ENCODE measurements at places on chromosomes 6 and 20. TPM values are rescaled to one million over a fixed set of nuclear protein-coding genes. Genes with fewer than 3 reads are reported as not detected.

ARFGEF3 gene
- total RNA-seq: 2.5 TPM

ADISSP gene
- total RNA-seq: 10.7 TPM

KCNK16 gene
- not detected for total RNA-seq

TRIM40 gene
- total RNA-seq: not detected

HRH3 gene
- not detected for total RNA-seq

EYA4 gene
- 26.9 TPM for total RNA-seq

SERPINB6 gene
- total RNA-seq: 209 TPM

TCF21 gene
- 3.9 TPM for total RNA-seq

BEND6 gene
- total RNA-seq: 1.8 TPM

OR2H1 gene
- not detected for total RNA-seq

C20orf141 gene
- not detected for total RNA-seq

PTPRT gene
- total RNA-seq: 0.30 TPM

DNA sequence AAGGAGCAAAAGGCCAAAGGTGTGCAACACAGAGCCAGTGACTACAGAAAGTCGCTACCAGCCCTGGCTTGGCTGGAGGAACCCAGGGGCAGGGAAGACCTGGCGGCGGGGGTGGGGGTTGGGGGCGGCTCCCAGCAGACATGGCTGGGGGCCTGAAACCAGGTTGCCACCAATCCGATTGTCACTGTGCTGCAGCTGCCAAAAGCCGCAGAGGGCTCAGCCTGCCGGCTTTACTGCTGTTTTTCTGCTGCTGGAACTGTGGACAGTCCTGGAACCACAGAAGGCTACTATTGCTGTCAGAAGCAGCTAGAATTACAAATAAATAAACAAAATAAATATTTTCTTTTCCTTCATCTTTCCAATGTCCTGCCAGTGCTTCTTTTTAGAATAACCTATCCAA lies 25.7 kb upstream of the OGFRL1 start:
- no peaks in the 10 kb centered on the region for H3K36me3 ChIP-seq
- no peak overlapping the region for H3K4me3 ChIP-seq
- H3K27me3 ChIP-seq: no peaks in the 10 kb centered on the region
- DNase-seq: no peak
- H3K4me1 ChIP-seq: peaks cover 4% of the 10 kb centered on the region

DNA sequence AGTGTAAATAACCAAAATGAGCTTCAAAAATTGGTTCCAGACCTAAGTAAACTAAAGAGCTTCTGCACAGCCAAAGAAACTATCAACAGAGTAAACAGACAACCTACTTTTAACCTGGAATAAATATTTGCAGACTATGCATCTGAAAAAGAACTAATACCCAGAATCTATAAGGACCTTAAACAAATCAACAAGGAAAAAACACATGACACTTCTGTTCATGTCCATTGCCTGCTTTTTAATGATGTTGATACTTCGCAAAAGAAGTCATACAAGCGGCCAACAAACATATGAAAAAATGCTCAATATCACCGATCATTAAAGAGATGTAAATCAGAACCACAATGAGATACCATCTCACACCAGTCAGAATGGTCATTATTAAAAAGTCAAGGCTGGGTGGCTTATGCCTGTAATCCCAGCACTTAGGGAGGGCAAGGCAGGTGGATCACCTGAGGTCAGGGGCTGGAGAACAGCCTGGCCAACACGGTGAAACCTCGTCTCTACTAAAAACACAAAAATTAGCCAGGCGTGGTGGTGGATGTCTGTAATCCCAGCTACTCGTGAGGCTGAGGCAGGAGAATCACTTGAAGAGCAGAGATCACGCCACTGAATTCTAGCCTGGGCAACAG lies 42.5 kb upstream of the DST start:
- no peaks in the 10 kb centered on the region for H3K36me3 ChIP-seq
- DNase-seq: no peak
- no peak overlapping the region for H3K4me3 ChIP-seq
- peak overlapping the region; percentile 66 for H3K27ac ChIP-seq

- peaks cover 64% of the 10 kb centered on the region for H3K27me3 ChIP-seq
- peak overlapping the region; percentile 46 for H3K4me3 ChIP-seq
- H3K4me1 ChIP-seq: no peaks in the 10 kb centered on the region
- H3K27ac ChIP-seq: no peak overlapping the region
These were observed 150.5 kb upstream of the PRSS16 start for GRCh38 chr6:27096834-27097511.

- no peak overlapping the region for H3K27ac ChIP-seq
- H3K36me3 ChIP-seq: no peaks in the 10 kb centered on the region
- H3K27me3 ChIP-seq: peaks cover 3% of the 10 kb centered on the region
- no peak for DNase-seq
- no peak overlapping the region for H3K4me3 ChIP-seq
These were observed 88.6 kb upstream of the DUSP22 start for GRCh38 chr6:203661-204060.

DNA sequence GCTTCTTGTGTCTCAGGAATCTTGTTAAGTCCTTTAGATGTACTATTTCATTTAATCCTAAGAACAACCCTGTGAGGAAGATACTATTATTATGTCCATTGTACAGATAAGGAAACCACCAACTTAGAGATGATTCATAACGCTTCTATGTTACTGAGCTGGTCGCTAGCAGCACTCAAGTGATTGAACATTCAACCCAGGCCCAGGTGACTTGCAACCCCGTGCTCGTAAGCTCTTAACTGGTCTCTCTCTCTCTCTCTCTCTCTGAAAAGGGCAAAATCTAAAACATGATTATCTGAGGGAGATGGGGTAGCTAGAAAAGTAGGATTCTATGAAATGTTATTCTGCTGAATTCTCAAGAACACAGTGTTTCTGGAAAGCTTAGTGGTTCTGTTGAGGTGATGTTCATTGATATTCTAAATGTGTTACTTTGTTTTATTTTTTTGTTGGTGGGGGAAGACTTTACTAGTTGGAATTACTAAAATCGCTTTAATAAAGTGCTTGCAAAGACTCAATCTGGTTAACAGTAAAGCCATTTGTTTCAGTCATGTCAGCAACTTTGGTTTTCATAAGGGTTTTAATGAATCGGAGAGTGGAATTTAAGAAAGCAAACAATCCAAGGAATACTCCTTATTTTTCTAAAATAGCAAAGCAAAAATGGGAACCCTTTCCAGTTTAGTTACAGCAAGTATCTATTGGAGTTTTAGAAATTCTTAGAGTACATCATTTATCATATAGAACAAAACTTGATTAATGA lies 265.0 kb upstream of the TAB2 start:
- H3K36me3 ChIP-seq: no peaks in the 10 kb centered on the region
- H3K4me3 ChIP-seq: no peak overlapping the region
- no peaks in the 10 kb centered on the region for H3K4me1 ChIP-seq
- no peaks in the 10 kb centered on the region for H3K27me3 ChIP-seq
- no peak for DNase-seq

- no peak for DNase-seq
- no peak overlapping the region for H3K4me3 ChIP-seq
- no peaks in the 10 kb centered on the region for H3K4me1 ChIP-seq
- no peak overlapping the region for H3K27ac ChIP-seq
- H3K27me3 ChIP-seq: no peaks in the 10 kb centered on the region
These were observed 12.9 kb downstream of the LPIN3 start for GRCh38 chr20:41353530-41353929.

- no peak for DNase-seq
- no peak overlapping the region for H3K27ac ChIP-seq
- H3K27me3 ChIP-seq: no peaks in the 10 kb centered on the region
- H3K4me1 ChIP-seq: peaks cover 24% of the 10 kb centered on the region
- no peaks in the 10 kb centered on the region for H3K36me3 ChIP-seq
These were observed 247.6 kb downstream of the ARID1B start for GRCh38 chr6:157024745-157025144.

GRCh38 chr6:31271641-31272357 lies at the start of gene HLA-C:
HLA-C (minus strand) TSS chr6:31272092; CDS start chr6:31272071, 21 bp downstream.
- peak within 1 kb of the TSS; percentile 82 for H3K4me3 ChIP-seq
- no peaks in the 10 kb centered on the region for H3K4me1 ChIP-seq
- peak within 1 kb of the TSS; percentile 87 for H3K27ac ChIP-seq
- DNase-seq: peak; percentile 96

- peaks cover 7% of the 10 kb centered on the region for H3K4me1 ChIP-seq
- peak; percentile 76 for DNase-seq
- H3K4me3 ChIP-seq: no peak overlapping the region
- H3K27me3 ChIP-seq: peaks cover 26% of the 10 kb centered on the region
- no peaks in the 10 kb centered on the region for H3K36me3 ChIP-seq
- H3K27ac ChIP-seq: no peak overlapping the region
These were observed 50.9 kb upstream of the DACT2 start for GRCh38 chr6:168370310-168370991.

- DNase-seq: no peak
- peaks cover 13% of the 10 kb centered on the region for H3K4me1 ChIP-seq
These were observed 135.5 kb downstream of the CLIC5 start for GRCh38 chr6:45880159-45880558.

DNA sequence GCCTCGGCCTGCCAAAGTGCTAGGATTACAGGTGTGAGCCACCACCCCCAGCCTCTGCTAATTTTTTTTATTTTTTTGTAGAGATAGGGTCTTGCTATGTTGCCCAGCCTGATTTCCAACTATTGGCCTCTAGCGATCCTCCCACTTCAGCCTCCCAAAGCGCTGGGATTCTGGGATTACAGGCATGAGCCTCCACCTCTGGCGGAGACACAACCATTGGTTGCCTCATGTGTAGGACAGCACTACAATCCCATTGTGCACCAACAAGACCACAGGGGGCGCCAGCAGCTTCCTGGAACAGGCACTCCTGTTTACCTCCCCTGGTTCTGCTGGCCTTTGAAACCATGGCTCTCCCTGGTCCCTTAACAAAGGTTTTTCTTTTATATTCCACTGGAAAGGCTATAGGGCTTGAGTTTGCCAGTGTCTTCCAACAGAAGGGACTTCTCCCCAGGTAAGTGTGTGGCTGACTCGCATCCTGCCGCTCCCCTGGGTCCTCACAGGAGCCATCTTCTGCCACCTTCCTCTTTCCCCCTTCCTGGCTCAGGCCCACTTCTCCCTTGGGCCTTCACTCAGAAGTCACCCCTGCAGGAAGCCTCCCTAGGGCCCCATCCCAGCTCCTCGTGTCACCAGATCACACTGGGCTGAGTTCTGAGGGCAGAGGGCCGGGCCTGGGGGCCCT lies 39.2 kb upstream of the TLDC2 start:
- peaks cover 50% of the 10 kb centered on the region for H3K4me1 ChIP-seq
- no peak for DNase-seq
- no peak overlapping the region for H3K4me3 ChIP-seq
- peak overlapping the region; percentile 74 for H3K27ac ChIP-seq

GRCh38 chr20:49186535-49187329 lies 1.4 kb downstream of the STAU1 start:
- peak overlapping the region; percentile 90 for H3K4me3 ChIP-seq
- no peaks in the 10 kb centered on the region for H3K27me3 ChIP-seq
- H3K4me1 ChIP-seq: peaks cover 38% of the 10 kb centered on the region
- peak; percentile 32 for DNase-seq

- H3K27me3 ChIP-seq: no peaks in the 10 kb centered on the region
- no peaks in the 10 kb centered on the region for H3K36me3 ChIP-seq
- DNase-seq: no peak
- H3K27ac ChIP-seq: no peak overlapping the region
These were observed 15.0 kb upstream of the TFAP2A start for GRCh38 chr6:10429638-10430427.

GRCh38 chr20:58143531-58143930 lies 84.9 kb downstream of the ANKRD60 start:
- no peaks in the 10 kb centered on the region for H3K36me3 ChIP-seq
- H3K27ac ChIP-seq: no peak overlapping the region
- H3K4me1 ChIP-seq: no peaks in the 10 kb centered on the region
- DNase-seq: no peak
- H3K27me3 ChIP-seq: peaks cover 37% of the 10 kb centered on the region

- H3K27ac ChIP-seq: peak overlapping the region; percentile 45
- H3K4me3 ChIP-seq: no peak overlapping the region
- peaks cover 28% of the 10 kb centered on the region for H3K4me1 ChIP-seq
- H3K27me3 ChIP-seq: no peaks in the 10 kb centered on the region
These were observed 65.5 kb downstream of the SYNJ2 start for GRCh38 chr6:158047127-158047518.

DNA sequence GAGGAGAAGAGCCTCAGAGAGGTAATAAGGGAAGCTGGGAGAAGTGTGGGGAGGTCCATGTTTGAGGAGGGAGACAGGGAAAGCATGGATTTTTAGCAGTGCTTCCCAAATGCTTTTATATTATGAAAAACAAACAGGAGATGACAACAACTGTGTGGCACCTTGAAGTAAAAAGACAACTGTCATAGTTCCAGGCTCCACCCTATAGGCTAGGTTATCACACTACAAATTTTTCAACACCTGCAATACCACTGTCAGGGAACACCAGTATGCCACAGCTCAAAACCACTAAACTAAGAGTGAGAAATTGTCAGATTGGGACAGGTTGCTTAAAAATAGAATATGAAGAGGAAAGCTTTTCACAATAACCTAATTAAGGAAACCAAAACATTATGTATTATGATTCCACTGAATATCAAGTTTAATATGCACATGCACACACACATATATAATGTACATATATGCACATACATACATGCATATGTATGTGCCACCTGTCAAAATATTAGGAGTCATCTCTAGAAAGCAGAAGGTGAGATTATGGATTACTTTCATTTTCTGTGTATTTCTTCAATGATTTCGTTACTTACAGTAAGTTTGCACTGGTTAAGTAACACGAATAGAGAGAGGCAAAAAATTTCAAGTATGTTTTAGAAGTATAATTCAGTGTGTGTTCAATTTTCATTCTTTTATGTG lies 261.2 kb downstream of the PTPRK start:
- no peak overlapping the region for H3K4me3 ChIP-seq
- no peaks in the 10 kb centered on the region for H3K27me3 ChIP-seq
- H3K27ac ChIP-seq: no peak overlapping the region
- H3K4me1 ChIP-seq: no peaks in the 10 kb centered on the region

All from heart left ventricle (tissue), 16 donors.